ENCODE measurements at places on chromosomes 5 and 9.

- DNase-seq, result no peak
These were observed 1403.4 kb upstream of the C9orf72 start for GRCh38 chr9:28976684-28977083.

DNA sequence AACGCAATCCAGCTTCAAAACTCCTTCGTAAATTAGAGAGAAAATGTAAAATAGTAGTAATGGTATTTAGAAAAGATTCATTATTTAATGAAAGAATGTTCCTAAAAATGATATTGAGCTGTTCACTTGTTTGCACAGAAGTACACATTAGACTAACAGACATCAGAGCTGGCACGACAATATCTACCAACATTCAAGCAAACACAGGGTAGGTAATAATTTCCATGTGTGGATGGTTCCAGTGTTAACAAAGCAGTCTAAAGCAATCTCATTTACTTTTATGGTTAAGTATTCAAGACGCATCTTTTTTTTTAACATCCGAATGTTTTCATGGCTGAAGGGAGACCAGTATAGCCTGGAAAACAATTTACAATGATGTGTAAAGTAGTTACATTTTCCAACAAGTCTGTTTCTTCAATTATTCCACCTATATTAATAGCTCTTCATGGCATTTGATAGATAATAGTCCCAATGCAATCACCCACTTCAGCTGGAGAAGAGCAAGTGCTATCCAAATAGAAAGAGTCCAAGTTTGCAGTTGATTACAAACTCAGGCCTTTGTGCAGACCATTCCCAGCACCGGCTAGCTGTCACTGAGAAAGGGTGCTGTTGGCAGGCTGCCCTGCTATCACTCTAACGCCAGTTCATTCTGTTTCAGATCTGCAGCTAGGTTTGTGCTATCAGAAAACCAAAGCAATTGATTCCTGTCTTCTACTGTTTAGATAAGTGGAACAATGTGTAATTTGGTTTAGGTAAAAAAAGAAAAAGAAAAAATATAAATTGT lies 458.8 kb downstream of the DTWD2 start:
- no peak for DNase-seq

- no peak for DNase-seq
These were observed 3.1 kb upstream of the RGMB start for GRCh38 chr5:98770209-98770910.

GRCh38 chr5:100777680-100778300 lies 125.3 kb downstream of the ST8SIA4 start:
- DNase-seq, result no peak

DNA sequence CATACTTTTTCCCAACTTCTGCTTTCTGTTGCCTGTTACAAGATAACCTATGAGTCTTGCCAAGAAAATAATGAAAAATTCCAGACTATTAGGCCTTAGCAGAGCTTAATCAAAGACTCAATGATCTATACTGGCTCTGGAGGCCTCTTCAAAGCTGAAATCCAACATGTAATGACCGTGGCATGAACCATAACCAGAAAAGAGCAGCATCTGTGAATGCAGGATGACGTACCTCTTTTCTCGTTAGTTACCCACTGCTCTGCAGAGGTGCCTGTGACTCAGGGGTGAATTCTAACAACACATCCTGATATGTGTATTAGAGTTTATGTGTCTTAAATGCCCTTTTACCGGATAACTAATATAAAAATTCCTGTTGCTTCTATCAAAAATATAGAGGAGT lies 645.4 kb downstream of the PRELID2 start:
- no peak for DNase-seq

- no peak for DNase-seq
These were observed 295.9 kb downstream of the PSAT1 start for GRCh38 chr9:78592811-78593210.

DNA sequence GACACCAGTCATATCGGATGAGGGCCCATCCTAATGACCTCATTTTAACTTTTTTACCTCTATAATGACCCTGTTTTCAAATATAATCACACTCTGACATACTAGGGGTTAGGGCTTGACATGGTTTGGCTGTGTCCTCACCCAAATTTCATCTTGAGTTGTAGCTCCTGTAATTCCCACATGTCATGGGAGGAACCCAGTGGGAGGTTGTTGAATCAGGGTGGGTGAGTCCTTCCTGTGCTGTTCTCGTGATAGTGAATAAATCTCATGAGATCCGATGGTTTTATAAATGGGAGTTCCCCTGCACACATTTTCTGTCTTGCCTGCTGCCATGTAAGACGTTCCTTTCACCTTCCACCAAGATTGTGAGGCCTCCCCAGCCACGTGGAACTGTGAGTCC lies 71.8 kb downstream of the THBS4 start:
- no peak for DNase-seq

DNA sequence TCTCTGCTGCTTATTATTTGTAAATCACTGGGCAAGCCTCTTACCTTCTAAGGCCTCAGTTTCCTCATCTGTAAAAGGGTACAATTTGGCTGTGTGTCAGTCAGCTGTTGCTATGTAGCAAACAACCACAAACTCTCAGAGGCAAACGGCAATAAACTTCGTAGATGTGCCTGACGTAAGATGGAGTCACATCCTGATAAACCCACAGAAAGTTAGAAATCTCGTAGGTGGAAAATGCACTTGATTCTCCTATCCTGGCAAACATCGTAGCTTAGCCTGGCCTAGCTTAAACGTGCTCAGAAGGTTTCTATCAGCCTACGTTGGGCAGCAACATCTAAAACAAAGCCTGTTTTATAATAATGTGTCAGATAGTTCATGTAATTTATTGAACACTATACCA lies 35.0 kb upstream of the UNC5A start:
- no peak for DNase-seq

GRCh38 chr9:94725293-94725692 lies 1.2 kb upstream of the AOPEP start:
- no peak for DNase-seq

- DNase-seq, result no peak
These were observed 2.6 kb downstream of the ANXA1 start for GRCh38 chr9:73154271-73154670.
